Spleen (tissue), 13 donors: ENCODE measurements at places on chromosomes 7 and 10. TPM values are rescaled to one million over a fixed set of nuclear protein-coding genes. Genes with fewer than 3 reads are reported as not detected.

The PRF1 gene
- 41.5 TPM for total RNA-seq

DNA sequence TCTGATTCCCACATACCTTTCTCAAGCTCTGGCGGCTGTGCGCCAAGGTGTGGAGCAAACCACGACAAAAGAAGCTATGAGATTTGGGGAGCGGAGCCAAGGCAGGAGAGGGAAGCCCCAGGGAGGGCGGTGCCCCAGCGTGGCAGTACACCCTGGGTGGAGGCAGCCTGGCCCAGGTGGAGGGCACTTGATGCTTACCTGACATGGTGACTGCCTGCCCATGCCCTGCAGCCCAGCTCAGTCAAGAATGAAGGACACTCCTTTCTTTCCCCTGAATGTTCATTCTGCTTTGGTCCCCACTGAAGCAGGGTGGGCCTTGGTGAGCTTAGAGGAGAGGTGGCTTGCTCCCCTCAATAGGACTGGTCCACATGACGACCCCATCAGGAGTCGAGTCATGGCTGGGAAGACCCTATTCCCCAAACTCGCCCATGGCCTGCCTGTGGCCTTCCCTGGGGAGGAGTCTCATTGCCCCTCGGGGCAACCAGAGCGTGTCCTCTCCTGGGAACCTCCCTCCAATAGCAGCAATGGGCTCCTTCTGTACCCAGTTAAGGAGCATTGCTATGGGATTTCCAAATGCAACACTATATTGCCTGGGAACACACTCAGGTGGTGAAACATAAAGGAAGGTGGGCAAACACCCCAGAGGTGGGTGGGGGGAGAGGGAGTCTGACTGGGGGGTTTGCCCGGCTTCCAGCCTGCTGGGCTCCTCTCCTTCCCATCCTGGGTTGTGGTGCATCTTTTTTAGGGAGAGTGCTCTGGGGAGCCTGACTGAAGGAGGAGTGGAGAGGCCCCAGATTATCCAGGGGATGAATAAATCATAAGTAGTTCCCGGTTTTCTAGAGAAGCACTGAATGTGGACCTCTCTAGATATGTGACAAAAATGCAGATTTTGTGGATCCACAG, 22.7 kb downstream of the RAMP3 start:
- DNase-seq: peak; percentile 58
- no peak overlapping the region for H3K27ac ChIP-seq
- no peaks in the 10 kb centered on the region for H3K27me3 ChIP-seq
- H3K4me3 ChIP-seq: no peak overlapping the region

- H3K36me3 ChIP-seq: no peaks in the 10 kb centered on the region
- H3K27ac ChIP-seq: no peak overlapping the region
- peak overlapping the region; percentile 31 for H3K4me3 ChIP-seq
- no peak for DNase-seq
- H3K27me3 ChIP-seq: no peaks in the 10 kb centered on the region
- peaks cover 65% of the 10 kb centered on the region for H3K4me1 ChIP-seq
Observed at GRCh38 chr7:140390034-140390433, 8.3 kb downstream of the SLC37A3 start.

The CD36 gene
- 743 TPM for total RNA-seq

The COL17A1 gene
- total RNA-seq: 1.8 TPM

The CRHR2 gene
- not detected for total RNA-seq

GRCh38 chr10:43069211-43069515, 7.7 kb upstream of the RET start:
- H3K27ac ChIP-seq: no peak overlapping the region
- no peaks in the 10 kb centered on the region for H3K4me1 ChIP-seq
- DNase-seq: peak; percentile 48

- H3K27me3 ChIP-seq: peaks cover 8% of the 10 kb centered on the region
- no peaks in the 10 kb centered on the region for H3K36me3 ChIP-seq
- DNase-seq: peak; percentile 76
Observed at GRCh38 chr10:102869258-102870198, at the start of gene AS3MT. Gene AS3MT, plus strand, starts transcription at chr10:102869470. Its CDS starts 123 bp downstream, at chr10:102869593.

GRCh38 chr10:6457376-6457775, 122.7 kb downstream of the PRKCQ start:
- H3K27me3 ChIP-seq: no peaks in the 10 kb centered on the region
- no peaks in the 10 kb centered on the region for H3K36me3 ChIP-seq
- no peak overlapping the region for H3K4me3 ChIP-seq

- DNase-seq: no peak
- no peaks in the 10 kb centered on the region for H3K27me3 ChIP-seq
- H3K4me3 ChIP-seq: no peak overlapping the region
- no peaks in the 10 kb centered on the region for H3K36me3 ChIP-seq
- no peaks in the 10 kb centered on the region for H3K4me1 ChIP-seq
- H3K27ac ChIP-seq: no peak overlapping the region
Observed at GRCh38 chr10:108413954-108414353, 1249.4 kb upstream of the SORCS1 start.
